Activated naive CD4-positive, alpha-beta T cell treated with anti-CD3 and anti-CD28 coated beads, Interleukin-2, amount 50 U/mL, for 16 hours (primary cell): ENCODE measurements at places on chromosomes 7 and 10.

DNA sequence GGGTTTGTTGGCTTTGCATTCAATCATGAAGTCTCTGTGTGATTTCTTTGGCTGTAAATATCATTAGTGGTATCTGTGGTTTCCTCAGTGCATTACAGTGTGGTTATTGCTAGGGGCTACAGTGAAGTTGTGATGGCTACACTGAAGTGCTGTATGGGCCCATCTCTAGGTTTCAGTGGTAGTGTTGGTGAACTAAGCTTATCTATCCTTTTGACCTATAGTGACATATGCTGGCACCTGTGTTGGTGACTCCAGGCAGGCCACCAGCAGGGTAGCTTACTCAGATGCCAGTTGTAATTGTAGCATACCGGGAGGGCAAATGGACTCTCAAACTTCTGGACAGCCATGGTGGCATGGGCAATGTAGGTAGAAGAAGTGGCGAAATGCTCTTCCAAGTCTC lies 219.0 kb downstream of the ANKRD30A start:
- DNase-seq: no peak

- no peak for DNase-seq
Observed at GRCh38 chr10:51711519-51711891, 12.1 kb upstream of the CSTF2T start.

DNA sequence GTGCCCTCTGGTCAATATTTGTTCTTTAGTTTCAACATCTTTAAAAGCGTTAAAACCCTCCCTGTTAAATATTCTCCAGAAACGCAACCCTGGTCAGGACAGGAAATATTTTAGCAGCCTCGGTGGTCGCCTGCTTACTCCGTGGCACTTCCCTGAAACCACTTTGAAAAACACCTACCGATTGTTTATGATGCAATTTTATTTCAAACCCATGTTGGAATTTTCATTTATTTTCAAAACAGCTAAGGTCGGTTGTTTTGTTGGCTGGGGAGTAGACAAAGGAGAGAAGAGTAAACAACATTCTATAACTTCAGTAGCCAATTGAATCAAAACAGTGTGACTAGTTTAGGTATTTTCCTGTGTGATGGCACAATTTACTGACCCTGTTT lies 733 bp upstream of the RBP4 start:
- no peak for DNase-seq

DNA sequence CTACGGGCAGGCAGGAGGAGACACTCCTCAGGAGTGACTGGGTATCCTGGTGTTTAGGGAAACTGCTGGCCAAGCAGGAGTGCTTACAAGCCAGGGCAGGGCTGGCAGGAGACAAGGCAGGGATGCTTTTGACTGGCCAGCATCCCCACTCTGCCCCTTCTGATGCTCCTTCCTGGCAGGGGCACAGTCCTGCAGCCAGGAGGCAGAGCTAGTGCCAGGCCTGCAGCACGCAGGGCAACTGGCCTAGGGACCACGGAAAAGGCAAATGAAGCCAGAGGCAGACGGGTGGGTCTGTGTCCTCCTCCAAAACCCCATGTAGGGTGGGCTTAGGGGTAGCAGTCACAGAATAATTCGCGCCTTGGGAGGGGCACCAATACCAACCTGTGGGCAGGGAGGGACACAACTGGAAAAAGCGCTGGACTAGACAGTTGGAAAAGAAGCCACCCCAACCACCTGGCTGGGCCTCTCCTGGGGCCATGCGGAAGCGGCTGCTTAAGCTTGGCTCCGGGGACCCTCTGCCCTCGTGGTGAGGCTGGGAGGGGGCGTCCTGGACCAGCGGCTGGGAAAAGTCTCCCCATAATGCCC lies 4.8 kb downstream of the IMPDH1 start:
- no peak for DNase-seq

DNA sequence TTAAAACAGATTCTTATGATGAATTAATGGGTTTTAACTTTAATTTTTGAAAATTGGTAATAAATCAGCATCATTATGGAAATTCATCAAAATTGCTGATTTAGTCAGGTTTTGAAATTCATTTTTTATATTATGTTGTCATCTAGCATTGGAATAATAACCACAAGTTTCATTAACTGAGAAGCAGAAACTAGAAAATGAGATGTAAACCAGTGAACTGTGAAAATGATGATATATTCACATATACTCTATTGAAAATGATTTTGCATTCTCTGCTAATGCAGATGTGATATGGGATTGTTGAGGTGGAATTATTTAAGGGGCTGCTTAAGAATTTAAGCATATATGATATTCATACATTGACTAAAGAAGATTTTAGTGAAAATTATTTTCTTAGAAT lies 316.1 kb upstream of the FZD1 start:
- no peak for DNase-seq

GRCh38 chr7:25789701-25790640 lies 362.0 kb upstream of the NFE2L3 start:
- DNase-seq: no peak

GRCh38 chr10:114044247-114045135 lies 825 bp downstream of the ADRB1 start:
- DNase-seq: no peak

GRCh38 chr7:99599836-99600235 lies 1.8 kb downstream of the TMEM225B start:
- DNase-seq: no peak

DNA sequence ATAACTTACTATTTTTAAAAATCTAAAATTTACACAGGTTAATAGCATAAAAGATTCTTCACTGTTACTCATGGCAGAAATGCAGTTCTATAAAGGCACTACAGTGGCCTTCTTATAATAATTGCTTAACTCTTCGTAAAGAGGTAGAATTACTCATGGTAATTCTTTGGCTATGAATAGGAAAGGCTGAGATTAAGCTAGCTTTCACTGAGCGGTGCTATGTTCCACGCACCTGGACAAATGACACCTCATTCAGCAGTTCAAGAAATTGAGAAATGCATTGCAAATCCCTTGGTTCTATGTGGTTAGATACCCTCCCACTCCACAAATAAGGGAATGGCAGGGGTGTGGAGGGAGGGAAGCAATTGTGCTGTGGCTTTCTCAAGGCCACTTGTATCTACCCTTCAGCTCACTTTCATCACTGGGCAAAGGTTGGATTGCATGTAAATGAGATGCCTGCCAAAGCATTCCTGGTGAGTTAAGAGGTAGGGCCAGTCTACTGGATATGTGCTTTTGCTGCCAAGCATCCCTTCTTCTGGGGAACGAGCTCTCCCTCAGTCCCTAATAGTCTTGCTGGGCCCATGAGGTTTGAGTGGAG lies 210.9 kb downstream of the TEX36 start:
- no peak for DNase-seq

DNA sequence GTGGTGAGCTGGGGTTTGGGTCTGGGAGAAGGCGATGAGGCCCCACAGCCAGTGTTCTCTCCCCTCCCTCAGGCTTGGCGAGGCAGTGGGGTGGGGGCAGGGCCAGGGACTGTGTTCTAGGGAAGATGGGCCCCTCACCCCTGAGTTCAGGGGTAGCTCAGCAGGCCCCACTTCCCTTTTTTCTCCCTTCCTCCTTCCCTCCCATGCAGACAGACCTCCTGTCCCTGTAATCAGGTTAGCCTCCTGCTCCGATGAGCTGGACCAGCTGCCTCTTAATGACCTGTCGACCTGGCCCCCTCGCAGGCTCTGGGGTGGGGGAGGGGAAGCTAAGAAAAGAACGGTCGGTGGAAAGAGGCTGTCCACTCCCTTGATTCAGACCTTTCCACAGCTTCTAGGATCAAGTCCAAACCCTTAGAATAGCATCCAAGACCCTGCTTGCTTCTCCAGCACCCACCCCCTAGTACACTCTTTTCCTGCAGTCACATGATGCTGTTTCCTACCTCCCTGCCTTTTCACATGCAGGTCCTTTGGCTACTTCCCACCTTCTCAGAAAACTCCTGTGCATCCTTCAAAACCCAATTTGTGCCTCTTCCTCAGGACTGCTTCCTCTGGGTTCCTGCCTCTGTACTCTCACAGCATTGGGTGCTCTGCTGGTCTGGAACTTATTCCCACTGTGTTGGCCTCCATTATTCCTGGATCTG lies 64.1 kb downstream of the ZMIZ1 start:
- DNase-seq: no peak

GRCh38 chr7:29147821-29148220 lies 1.5 kb upstream of the CPVL start:
- no peak for DNase-seq

- DNase-seq: no peak
Observed at GRCh38 chr10:19119191-19119590, 70.6 kb downstream of the MALRD1 start.

DNA sequence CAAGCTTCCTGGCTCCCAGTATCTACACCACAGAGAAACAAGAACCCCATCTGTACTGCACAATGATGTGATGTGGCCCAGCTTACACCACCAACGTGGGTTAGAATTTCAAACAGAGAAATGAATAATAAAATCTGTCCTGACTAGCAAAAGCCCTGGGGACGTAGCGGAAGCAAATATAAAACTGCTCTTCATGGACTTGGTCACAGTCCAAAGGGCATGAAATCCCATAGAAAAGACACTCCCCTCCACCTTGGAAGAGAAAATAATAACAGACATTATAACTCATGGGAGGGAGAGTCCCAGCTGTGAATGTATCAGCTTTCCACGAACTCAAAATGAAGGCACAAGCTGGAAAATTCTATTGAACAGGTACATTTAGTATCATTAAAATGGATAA lies 205.3 kb upstream of the GALNT17 start:
- no peak for DNase-seq

DNA sequence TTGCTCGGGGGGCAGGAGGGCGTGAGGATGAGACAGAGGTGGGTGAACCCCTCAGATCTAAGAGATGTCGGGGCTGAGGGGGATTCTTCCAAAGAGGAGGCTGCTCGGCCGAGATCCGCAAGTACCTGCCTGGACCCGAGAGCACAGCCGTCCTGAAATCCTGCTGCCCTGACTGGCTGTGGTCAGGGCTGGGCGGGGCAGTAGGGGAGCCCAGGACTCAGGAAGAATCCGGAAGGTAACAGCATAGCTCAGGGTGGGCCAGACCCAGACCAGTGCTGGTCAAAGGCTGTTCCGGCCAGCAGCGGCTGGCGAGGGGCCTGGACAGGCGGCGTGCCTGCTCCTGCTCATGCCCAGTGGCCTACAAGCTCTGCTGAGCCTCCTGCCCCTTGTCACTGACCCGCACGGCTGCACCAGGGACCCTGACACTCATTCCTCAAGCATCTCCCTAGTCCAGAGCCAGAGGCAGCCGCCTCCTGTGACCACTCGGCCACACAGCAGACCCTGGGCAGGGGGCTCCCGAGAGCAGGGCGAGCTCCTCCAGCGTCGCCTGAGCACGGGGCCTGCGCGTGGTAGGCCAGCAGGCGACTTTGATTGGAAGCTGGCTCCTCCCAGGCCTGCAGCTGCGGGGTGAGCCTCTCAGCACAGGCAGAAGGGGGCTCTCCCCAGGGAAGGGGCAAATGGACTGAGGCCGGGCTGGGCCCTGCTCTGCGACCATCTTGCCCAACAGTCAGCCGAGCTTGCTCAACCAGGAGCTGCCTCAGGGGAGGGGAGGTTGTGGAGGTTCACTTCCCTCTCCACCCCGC lies 3.1 kb upstream of the ADAP1 start:
- DNase-seq: no peak

DNA sequence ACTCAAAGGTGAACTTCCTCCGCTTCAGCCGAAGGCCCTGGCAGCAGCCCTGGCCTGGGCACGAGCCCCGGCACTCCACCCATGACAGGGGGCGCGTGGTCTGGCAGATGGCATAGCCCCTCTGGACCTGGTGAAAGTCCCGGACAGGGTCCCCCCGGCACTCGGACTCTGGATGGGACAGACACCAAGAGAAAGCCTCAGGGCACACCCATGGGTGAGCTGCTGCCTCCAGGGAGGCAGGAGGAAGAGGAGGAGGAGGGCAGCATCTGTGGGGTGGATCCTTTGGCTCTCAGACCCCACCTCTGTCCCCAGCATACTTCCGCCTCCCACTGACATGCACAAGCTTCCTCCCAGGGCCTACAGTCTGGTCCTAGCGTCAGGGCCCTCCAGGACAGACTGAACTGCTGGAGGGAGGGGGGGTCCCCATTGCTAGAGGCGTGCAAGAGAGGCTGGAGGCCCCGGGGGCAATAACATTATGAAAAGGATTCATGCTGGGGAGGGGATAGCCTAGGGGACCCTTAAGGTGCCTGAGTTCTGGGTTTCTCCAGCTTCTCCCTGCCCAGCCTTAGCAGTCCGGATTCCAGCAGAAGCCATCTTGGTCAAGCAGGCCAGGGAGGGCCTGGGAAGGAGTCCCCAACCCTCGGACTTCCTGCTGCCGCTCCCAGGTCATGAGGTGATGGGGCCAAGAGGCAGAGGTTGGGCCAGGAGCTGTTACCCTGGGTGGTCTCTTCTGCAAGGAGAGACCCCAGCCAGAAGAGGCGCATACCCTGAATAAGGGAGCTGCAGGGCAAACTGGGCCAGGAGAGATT lies 169.3 kb downstream of the LCOR start:
- DNase-seq: no peak

DNA sequence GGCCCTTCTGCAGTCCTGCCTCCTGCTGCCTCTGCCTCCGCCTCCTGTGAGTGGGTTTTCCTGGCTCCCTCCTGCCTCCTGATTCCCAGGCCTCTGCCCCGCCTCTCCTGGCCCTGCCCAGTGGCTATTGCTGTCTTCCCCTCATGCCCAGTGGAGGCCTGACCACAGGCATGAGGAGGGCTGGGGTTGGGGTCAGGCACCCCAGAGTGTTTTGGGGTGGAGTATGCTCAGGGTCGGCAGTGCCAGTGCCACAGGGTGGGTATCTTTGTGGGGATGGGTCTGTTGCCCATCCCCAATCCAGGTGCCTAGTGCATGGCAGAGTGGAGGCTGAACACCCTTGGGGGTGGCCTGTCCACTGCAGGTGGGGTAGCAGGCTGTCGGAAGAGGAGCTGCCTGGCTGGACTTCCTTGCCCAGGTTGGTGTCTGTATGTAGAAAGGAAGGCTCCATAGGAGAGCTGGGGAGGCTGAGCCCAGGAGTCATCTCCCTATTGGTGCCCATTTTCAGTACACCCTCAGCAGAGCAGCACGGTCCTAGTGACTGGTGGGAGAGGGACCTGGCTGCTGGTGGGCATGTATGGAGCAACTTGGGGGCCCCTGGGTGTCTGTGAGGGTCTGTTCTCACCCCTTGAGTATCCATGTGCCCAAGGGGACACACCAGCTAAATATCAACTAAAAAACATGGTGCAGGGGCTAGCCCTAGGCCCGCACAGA lies 62.2 kb downstream of the ARHGAP22 start:
- DNase-seq: no peak
